ENCODE measurements at places on chromosomes 4 and X.

- DNase-seq: no peak
Measured at GRCh38 chrX:39688576-39689375, 409.0 kb downstream of the BCOR start.

GRCh38 chr4:81470456-81471297 lies 1.0 kb downstream of the RASGEF1B start:
- DNase-seq: no peak

DNA sequence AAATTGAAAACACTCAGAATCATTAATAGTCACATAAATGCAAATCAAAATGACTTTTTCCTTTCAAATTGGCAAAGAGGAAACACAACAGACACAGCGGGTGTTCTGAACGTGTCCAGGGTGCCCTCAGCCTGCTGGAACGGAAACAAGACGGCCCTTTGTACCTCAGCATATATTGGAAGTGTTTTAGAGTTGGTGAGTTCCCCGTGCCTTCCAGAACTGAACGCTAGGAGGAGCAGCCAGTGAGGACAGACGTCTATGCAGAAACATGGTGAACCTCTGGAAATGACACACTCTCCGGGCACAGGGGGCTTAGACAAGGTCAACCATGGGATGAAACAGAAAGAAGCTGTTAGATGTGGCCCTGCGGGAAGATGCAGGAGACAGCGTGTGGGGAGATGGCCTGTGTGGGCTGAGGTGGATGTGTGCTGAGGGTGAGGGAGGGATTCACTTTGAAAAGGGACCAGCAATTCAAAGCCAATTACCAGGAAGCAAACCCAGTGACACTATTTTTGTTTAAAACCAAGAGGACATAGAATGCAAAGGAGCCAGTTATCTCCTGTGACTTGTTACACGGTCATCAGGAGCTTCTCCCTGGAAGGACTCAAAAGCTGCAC lies 40.4 kb downstream of the RNF212 start:
- DNase-seq: peak; percentile 84

DNA sequence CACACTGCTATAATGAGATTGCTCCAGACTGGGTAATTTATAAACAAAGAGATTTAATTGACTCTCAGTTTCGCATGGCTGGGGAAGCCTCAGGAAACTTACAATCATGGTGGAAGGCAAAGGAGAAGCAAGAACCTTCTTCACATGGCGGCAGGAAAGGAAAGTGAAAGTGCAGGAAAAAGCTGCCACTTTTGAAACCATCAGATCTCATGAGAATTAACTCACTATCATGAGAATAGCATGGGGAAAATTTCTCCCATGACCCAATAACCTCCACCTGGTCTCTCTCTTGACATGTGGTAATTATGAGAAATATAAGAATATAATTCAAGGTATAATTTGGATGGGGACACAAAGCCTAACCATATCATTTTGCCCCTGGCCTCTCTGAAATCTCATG lies 884.2 kb downstream of the GLUD2 start:
- no peak for DNase-seq

DNA sequence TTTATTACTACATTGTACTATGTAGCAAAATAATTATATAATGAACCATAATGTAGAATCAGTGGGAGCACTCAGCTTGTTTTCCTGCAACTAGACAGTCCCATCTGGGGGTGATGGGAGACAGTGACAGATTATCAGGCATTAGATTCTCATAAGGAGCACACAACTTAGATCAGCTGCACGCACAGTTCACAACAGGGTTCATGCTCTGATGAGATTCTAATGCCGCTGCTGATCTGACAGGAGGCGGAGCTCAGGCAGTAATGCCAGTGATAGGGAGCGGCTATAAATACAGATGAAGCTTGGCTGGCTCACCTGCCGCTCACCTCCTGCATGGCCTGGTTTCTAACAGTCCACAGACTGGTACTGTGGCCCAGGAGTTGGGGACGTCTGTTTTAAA lies 199.2 kb downstream of the MAB21L2 start:
- DNase-seq: no peak

GRCh38 chrX:21963731-21964405 lies 23.4 kb downstream of the SMS start:
- no peak for DNase-seq

- DNase-seq: no peak
Measured at GRCh38 chr4:15425520-15425919, 2.3 kb upstream of the C1QTNF7 start.

GRCh38 chr4:114598191-114599121 lies at the start of gene UGT8:
TSS of gene UGT8 (plus strand) at chr4:114598807. CDS start at chr4:114622881, 24,074 bp downstream.
- DNase-seq: peak; percentile 58

GRCh38 chr4:80112236-80112635 lies 39.2 kb upstream of the ANTXR2 start:
- no peak for DNase-seq

DNA sequence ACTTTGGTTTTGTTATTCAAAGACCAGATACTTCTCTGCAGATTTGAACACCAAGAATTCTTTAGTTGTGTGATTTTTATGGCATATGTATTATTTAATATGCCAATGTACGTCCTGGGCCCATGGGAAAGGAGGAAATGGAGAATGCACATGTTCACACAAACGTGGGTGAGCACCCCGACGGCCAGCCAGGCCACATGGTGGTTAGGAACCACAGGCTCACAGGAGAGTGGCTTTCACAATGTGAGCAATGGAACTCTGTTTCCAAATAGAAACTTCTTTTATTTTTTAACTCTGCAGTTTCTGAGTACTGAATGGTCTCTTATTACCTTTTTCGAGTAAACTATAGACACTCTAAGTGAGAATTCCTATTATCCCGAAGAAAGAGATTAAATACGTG lies 58.0 kb upstream of the UNC5C start:
- no peak for DNase-seq

DNA sequence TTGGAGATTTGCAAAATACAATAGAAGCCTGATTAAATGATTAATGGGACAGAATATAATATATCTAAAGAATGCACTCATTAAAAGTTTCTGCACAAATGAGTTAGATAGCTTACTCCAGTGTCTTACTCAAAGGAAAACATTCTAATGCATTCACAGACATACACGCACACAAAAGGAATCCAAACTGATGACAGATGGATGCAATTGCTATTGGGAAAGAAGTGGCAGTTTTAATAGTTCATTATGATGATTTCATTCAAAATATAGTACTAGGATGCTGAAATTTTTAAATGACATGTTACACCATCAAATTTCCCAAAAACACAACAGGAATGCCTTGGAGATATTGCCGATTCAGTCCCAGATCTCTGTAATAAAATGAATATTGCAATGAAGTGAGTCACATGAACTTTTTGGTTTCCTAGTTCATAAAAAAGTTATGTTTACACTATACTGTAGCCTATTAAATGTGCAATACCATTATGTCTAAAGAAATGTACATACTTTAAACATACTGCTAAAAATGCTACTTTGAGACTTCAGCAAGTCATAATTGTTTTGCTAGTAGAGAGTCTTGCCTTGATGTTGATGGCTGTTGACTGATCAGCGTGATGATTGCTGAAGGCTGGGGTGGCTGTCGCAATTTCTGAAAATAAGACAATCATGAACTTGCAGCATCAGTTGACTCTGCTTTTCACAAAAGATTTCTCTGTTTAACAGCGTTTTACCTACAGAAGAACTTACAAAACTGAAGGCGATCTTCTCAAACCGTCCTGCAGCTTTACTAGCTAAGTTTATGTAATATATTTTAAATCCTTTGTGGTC lies 45.6 kb downstream of the BBS12 start:
- DNase-seq: no peak

DNA sequence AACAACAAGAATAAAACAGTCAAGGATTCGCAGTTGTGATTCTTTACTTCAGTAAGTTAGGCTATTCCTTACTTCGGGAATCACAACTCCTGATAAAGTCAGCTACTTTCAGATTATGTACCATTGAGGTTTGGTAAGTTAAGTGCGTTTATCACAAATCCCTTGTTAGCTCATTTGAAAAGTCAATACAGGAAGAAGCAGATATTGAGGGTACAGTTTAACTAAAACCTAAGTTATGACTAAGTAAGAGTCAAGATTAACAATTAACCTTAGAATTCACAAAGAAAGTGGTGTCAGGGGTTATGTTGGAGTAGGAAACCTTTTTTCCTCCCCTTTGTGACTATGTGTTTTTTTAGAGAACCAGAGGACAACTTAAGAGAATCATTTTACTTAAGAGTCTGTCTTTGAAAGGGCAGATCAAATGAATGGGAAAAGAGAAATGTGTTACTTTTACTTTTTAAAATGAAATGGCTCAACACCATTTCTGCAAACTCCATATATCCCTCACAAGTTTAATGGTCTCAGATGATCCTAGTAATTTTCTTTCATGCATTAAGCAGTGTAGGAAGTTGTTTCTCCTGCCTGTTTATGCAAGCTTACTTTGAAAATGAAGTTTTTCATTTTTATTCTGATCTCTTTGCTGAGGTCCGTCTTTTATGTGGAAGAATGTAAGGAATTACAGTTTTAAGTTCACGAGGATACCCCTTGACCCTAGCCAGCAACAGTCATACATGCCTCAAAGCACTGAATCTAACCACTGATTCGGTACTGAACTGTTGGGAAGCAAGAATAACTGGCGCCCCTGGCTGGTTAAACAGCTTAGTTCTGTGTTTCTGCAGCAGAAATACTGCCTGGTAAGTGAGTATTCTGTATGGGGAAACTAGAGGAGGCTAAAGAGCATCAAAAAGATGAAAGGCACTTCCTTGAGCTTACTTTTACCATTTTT lies 211.7 kb downstream of the SLC4A4 start:
- DNase-seq: peak; percentile 49

- no peak for DNase-seq
Measured at GRCh38 chr4:113998079-113998478, 18.6 kb upstream of the ARSJ start.

GRCh38 chrX:118579417-118579816 lies 83.8 kb downstream of the DOCK11 start:
- no peak for DNase-seq

DNA sequence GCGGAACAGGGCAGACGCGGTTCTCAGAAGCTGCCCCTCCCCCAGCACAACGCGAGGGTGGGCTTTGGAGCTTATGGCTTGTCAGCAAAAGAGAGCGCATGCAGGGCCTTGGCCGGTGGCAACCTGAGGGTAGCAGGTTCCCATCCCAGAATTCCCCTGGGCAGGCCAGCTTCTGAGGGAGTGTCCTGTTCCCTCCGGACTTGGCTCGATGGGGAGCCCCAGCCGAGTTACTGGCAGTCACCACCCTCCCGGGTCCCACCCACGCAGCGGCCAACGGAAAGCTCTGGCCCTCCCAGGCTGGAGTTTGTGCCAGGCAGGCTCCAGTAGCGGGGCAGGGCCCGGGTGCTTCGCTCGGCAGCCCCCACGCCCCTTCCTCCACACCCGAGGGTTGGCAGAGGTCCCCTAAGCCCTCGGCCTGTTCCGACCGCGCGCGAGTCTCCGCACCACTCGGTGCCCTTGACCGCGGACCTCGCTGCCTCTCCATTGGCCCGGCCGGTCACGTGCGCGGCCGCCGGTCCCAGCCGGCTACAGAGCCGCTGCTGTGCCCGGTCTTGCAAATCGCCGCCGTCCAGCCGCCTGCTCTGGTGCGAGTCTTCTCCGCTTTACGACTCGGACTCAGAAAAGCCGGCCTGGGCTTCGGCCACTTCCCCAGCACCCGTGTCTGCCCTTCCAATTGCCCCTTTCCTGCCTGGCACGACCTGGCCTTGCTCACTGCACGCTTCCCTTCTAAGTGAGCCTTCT lies 20.9 kb upstream of the MTM1 start:
- no peak for DNase-seq

DNA sequence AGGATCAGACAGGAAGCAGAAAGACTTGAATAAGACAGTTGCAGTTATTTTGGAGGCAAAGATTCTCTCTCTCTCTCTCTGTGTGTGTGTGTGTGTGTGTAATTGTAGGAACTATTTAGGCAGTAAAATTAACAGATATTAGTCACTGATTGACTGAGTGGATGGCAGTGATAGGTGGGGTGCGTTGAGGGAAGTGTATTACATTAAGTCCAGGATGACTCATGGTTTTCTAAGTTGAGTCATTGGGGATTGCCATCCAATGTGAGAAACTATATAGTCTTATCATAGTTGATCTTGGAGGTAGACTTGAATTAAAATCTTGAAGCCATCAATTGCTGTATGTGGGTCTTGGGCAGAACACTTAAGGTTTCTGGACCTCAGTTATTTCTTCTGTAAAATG lies 75.4 kb downstream of the AR start:
- no peak for DNase-seq

GRCh38 chr4:86837691-86838503 lies 11.3 kb downstream of the SLC10A6 start:
- DNase-seq: no peak

- DNase-seq: no peak
Measured at GRCh38 chrX:56757327-56757726, 28.3 kb downstream of the NBDY start.

DNA sequence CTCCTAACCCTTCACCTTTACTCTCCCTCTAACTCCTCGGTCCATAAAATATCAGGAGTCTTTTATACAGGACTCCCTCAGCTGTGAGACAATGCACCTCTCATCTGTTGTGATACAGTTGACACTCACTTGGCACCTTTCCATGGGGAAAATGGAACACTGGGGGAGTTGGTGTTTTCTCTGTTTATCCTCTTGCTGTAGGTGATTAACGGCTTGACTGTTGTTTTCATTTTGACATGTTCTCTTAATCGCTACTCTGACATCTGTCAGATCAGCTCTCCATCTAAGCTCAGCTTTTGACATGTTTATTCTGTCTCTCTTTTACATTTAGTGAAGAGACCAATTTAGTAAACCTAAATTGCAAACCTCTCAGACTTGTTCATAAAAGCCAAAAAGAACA lies 604.8 kb downstream of the TRAM1L1 start:
- DNase-seq: no peak

- DNase-seq: no peak
Measured at GRCh38 chr4:182492423-182492822, 249.2 kb downstream of the TENM3 start.

DNA sequence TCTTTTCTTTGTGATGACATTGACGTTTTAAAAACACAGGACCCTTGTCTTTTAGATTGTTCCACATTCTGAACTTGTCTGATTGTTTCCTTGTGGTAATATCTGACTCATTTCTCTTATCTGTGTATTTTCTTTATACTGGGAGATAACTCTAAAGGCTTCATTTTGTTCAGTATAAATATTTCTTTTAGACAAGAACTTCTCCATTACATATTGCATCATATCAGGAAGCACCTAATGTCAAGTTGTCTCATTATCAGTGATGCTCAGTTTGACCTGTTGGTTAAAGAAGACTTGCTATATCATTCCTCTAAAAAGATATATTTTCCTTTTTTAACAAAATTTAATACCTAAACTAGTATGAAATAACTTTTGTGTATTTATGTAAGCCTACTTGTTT lies 152.3 kb upstream of the BMP3 start:
- peak; percentile 23 for DNase-seq

Measured in COLO829 (cell line).